Omental fat pad (tissue), 4 donors: ENCODE measurements at places on chromosomes 7 and 10. TPM values are rescaled to one million over a fixed set of nuclear protein-coding genes. Genes with fewer than 3 reads are reported as not detected.

The SH2D4B gene
- not detected for total RNA-seq

The ACSM6 gene
- not detected for total RNA-seq

The FANK1 gene
- total RNA-seq, result 3.0 TPM

The PLCE1 gene
- 5.8 TPM for total RNA-seq

- DNase-seq, result no peak
Measured at GRCh38 chr7:81460250-81461045, 309.4 kb downstream of the HGF start.

- no peak for DNase-seq
Measured at GRCh38 chr10:91700788-91701444, 68.0 kb upstream of the PPP1R3C start.

DNA sequence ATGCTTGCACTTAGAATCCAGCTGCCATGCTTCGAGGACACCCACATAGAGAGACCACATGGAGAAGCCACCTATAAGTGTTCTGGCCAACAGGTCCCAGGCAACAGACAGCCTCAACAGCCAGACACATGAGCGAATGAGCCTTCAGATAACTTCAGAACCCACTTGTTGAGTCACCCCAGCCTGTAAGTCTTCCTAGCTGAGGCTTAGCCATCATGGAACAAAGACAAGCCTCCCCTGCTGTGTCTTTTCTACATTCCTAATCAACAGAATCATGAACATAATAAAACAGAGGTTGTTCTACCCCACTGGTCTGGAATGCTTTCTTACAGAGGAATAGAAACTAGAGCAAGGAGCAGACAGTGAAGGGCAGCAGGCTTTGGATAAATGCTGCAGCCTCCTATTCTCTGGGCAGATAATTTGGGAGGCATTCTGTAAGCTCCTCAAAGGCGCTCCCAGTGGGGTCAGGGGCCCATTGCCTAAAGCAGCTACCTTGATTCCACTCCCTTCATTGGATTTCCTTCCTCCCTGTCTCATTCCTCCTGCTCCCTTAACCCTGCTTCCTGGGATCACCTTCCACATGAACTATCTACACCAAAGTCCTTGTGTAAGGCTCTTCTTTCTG lies 4.6 kb downstream of the TLL2 start:
- DNase-seq, result no peak

- no peak for DNase-seq
Measured at GRCh38 chr7:115603416-115603815, 427.1 kb downstream of the TFEC start.

DNA sequence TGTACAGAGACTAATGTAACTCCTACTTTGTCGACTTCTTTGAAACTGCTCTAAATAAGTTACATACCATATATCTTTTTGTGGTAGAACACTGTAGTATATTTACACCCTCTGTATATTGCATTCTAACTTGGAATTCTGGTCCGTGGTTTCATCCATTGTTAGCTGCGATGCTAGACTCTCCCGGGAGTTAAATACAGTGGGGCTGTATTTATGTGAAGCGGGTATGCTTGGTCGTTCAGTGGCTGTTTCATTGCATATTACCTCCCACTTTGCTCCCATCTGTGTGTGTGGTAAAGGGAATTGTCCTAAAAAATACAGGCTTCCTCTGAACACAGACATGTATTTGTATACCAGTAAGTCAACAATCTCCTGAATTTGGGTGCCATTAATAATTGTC lies 231.1 kb downstream of the SLC25A13 start:
- DNase-seq, result no peak

- no peak for DNase-seq
Measured at GRCh38 chr10:117537436-117537903, 5.1 kb upstream of the EMX2 start.

DNA sequence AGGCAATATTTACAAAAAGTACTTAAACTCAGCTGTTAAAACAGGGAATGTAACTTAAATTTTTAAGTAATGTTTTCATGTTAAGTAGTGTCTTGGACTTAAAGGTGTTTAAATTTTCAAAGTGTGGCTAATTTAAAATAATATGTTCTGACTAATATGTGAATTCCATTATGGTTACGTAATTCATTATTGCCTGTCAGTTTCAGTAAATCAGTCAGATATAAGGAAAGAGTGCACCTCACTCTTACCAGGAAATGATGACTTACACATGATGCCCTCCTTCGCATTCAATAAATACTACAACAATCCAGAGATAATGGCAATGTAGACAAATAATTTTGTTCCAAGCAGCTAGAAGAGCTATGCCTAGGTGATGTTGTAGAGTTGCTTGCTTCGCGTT lies 69.0 kb upstream of the WNT16 start:
- DNase-seq, result no peak

DNA sequence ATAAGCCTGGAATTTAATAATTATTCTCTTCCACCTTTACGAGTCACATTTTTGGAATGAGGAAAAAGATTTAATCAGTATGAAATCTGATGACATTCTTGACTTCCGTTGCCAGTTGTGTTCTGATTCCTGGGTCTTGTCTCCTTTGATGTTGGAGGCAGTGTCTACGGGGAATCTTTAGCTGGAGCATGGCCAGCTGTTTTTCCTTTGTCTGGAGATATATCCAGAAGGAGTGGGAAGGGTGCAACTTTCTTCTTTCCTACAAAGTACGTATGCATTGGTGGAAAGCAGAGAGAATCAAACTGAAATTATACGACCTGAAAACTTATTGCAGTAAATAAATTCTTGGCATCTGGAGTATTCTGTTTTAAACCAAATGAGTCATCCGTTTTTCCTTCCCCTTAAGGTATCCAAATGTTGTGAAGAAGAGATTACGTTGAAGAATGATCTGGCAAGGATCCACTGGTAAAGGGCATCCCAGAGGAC lies 6.9 kb upstream of the GNG11 start:
- DNase-seq, result no peak

DNA sequence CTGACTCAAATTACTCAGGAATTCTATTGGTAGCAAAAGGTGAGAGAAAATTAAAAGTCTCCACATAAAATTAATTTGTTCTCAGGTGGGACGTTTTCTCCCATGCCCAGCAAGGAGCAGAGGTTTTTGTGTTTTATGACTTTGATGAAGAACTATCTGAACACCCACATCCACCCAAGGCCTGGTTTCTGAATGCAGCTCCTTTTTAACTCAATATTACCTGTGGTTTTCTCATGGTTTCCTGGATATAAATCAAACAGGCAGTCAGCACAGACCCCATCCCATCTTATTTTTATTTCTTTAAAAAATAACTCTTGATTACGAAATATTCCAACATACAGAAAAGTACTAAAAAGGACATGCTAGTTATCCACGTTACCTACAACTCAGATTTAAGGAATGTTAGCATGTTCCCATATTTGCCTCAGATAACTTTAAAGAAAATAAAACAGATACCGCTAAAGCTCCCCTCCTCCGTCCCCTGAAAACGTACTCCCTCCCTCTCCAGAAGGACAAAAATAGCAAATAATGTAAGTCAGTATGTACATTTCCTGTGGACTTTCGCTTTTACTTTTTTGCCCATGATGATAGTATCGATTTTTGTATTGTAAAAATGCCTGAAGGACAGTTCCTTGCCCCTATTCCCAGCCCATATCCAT lies 43.4 kb downstream of the GLI3 start:
- no peak for DNase-seq

DNA sequence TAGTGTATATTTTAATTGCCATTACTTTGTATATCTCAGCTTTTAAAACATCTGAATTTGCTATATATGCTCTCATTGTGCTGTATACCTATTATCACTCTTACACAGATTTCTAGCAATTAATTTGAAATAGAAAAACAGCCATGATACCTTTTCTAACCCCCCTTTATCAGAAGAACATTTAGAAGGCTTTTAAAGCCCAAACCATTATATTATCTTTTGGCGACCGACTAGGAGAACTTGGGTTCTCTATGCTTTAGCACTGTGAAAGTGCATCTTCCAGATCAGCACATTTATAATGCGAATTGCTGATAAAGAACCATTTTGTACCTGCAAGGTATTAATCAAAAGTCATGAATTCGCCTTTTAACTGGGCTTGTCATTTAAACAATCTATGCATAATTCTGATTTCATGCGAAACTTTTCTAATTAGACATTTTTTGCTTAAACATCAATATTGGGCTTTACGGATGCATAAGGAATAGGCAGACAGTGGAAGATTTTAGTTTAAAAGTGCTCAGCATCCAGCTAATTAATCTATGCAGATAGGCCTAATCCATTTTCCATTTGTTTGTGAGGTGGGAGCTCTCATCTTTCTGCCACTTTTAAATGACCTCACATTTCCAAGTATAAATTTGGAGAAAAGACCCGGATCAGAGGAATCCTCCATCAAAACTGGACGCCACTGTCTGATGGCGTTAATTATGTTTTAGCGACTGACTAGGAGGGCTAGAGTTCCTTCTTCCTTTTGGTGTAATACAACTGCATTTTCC lies 1.2 kb upstream of the MLLT10 start:
- DNase-seq, result no peak

DNA sequence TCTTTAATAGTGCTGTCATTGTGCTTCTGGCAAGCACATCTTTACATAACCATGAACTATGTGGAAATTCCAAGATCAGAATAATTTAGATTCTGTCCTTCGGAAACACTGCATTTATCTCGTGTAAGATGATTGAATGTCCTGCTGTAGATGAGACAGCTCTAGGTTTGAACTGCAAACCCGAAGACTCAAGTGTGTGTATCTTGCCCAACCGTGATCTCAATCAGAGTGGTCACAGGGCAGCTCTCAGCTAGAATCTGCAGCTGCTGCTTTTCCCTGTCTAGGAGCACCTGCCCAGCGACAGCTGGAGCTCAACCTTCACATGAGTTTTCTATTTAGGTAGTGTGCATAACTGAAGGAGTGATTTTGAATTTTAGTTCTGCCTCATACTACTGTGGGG lies 17.5 kb upstream of the KIF20B start:
- no peak for DNase-seq
